Cardiac fibroblast (primary cell): ENCODE measurements at places on chromosomes 6 and 20.
A peak's percentile ranks its signal among the peaks of the same experiment; 100 is the strongest.

GRCh38 chr20:64082820-64083377 lies 1.3 kb downstream of the LKAAEAR1 start:
- no peak for DNase-seq

- no peak for DNase-seq
These were observed 102.4 kb upstream of the CD93 start for GRCh38 chr20:23188377-23189169.

DNA sequence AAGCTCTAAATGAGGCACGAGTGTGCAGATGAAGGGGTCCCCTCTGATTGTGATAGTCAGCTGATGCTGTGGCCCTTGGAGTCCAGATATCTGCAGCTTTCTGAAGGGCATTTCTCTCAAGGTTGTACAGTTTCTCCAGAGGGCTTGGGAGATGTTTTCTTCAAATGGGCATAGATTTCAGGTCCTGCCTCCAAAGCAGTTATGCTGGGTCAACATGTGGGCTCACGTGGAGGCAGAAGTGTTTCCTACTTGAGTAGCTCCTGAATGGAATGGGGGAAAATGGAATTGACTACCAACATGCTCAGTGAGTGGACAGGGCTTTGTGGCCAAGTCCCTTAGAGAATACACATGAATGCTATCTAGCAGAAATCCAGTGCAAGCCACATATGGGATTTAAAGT lies 360.7 kb downstream of the SAMD5 start:
- no peak for DNase-seq

DNA sequence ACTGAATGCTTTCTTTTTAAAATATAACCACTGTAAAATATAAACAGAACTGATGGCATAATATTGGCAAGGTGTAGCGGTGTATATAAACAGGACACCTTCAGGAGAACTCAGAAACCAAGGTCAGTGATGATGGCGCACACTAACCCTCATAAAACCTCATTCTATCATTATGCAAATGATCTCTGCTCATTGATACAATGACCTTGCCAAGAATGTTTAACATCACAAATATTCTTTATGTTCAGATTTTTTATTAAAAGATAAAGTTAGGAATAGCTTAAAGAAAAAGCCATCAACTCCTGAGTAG lies 48.6 kb upstream of the DST start:
- no peak for DNase-seq

- DNase-seq = peak; percentile 83
These were observed 180.0 kb downstream of the TMEM242 start for GRCh38 chr6:157143171-157143889.

DNA sequence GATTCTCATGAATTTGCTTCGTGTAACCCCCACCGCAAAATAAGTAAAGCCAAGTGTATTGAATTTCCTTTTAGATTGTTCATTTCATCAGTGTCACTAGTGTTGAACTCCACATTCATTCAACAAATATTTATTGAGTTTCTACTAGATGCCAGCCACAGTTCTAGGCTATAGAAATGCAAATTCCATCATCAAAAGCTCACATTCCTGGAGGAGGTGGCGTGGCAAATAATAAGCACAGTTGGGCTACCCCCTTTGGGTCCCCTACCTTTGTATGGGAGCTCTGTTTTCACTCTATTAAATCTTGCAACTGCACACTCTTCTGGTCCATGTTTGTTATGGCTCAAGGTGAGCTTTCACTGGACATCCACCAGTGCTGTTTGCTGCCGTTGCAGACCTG lies 12.7 kb upstream of the ME1 start:
- DNase-seq = no peak

- no peak for DNase-seq
These were observed 103.9 kb downstream of the EPM2A start for GRCh38 chr6:145631374-145631773.

DNA sequence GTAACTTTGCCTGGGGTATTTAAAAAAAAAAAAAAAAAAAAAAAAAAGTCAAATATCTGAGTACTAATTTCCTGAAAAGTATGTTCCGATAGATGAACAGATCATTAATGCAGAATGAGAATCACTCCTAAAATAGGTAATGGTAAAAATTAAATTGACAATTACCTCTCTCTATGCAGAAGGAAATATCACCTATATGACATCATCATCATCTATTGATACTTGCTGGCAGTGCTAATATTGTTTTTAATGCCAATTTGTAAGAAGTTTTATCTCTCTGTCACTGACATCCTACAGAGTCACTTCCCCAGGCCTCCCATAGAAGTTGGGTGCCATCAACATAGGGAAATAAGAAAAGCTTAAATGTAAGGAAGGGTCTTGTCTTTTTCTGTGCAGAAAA lies 29.9 kb downstream of the ADNP start:
- no peak for DNase-seq

DNA sequence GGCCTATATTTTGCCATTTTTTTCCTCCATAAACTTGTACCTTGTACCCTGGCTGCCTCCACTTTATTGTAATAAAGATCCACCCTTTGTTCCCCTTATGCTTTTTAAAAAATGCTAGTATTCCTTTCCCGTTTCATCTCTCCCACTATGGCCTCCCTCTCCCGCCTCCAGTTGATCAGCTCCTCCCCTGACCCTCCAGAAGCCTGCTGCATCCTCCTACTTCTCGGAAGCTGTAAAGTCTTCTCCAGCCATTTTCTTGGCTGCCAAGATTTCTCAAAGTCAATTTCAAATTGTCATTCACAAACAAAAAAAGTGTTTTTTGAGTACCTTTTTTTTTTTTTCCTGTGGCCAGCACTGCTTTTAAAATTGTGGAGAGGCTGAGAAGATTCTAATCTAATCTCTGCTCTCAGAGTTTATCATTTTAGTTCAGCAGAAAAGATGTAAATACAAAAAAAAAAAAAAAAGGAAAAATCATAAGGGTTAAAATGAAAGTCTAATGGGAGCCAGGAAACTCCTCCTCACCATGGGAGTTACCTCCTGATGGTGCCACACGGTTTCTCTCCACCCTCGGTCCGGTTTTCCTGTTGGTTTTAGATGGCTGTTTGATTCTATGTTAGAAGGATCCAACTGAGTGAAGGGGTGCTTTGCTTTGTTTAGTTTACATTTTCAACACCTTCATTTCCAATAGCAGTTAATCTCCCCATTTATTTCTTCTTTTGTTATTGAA lies 103.0 kb upstream of the KCNK16 start:
- peak; percentile 42 for DNase-seq

GRCh38 chr6:17762651-17763050 lies 55.9 kb upstream of the NUP153 start:
- no peak for DNase-seq

DNA sequence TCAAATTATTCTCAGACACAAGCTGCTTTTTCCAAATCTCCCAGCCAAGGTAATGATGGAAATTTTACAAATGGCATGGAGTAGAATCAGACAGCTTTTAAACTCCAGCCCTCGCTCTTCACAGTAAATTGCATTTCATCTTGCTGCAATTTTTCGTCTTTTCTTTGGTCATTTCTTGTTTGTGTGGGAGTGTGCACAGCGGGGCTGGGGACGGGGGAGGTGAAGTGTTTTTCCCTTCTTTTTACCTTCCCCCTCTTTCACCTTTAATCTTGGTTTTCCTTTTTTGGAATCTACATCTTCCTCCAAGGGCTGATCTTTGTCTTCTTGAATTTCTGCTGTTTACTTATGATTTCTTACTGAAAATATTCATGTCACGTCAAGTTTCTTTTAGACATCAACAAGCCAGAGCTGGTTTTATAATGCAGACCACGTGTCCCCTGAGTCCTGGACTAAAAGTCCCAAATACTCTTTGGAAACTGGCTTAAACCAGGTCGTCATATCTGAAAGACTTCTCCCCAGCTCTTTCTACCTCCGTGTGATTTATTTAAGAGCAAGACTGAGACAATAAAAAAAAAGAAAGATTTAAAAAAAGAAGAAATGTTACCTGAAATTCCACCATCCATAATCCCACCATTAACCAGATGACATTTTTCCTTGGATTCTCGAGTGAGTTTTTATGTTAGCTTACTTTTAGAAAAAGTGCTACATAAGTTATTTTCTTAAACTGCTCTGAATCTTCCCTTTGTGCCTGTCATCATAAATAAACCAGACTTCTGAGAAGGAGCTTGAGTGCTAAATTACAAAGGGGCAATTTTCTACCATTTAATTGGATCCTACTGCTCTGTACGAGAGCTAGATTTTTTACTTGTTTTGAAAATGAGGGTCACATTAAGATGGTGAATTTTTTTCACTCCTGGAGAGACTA lies 52.0 kb downstream of the MAP3K5 start:
- no peak for DNase-seq

- no peak for DNase-seq
These were observed 15.3 kb upstream of the MMP9 start for GRCh38 chr20:45993197-45993951.

DNA sequence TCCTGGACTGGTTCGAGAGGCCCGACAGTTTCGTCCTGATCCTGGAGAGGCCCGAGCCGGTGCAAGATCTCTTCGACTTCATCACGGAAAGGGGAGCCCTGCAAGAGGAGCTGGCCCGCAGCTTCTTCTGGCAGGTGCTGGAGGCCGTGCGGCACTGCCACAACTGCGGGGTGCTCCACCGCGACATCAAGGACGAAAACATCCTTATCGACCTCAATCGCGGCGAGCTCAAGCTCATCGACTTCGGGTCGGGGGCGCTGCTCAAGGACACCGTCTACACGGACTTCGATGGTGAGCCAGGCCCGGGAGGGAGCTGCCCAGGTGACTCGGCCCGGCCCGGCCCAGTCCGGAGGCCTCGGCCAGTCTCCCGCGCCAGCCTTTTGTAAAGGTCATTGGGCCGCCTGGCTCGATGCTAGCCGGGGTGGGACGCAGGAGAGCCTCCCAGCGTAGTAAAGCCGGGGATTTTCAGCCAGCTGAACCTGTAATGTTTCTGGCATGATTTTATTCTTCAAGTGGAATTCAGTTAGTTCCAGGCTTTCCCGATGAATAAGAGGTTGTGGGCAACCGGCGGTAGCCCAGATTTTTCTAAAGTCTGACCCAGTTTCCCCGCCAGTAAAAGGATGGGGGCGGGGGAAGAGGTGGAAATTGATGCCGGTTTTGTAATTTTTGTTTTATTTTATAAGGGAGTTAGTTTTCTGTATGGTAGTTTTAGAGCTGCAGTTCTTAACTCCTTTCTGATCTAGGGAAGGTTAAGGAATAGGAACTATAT lies 1.4 kb downstream of the PIM1 start:
- peak; percentile 61 for DNase-seq

DNA sequence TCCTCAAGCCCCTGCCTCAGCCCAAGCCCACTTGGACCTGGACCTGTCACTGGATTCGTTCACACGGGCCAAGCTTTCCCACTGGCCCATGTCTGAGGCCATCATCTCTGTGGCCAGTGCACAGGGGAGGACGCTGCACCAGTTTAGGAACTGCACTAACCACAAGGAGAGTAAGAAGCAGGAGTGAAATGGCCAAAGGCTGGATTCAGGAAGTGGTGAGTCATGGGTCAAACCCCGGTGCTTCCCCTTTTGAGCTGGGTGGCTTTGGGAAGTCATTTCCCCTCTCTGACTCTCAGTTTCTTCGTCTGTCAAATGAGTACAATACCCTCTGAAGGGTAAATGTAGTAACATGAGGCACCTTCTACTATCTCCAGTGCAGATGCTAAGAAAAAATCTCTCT lies 87.9 kb downstream of the CD40 start:
- DNase-seq = peak; percentile 70

- no peak for DNase-seq
These were observed 67.0 kb upstream of the FRMD1 start for GRCh38 chr6:168145747-168146596.

DNA sequence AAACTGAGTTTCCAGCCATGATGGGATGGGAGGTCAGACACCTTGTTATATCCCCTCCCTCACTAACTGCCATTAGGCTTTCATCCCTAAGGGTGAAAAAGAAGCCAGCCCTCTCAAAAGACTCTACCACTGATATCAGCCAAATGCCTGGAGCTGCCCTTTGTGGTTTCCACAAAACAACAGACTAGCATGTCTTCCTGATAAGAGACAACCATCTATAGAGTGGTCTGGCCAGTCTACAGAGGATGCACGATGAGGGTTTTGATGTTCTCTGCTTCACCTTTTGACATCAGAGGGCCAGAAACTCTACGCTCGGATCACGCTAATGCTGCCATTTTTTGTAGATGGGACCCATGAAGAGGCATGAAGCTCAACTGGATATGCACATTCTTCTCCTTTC lies 61.7 kb upstream of the ARHGAP18 start:
- DNase-seq = no peak

DNA sequence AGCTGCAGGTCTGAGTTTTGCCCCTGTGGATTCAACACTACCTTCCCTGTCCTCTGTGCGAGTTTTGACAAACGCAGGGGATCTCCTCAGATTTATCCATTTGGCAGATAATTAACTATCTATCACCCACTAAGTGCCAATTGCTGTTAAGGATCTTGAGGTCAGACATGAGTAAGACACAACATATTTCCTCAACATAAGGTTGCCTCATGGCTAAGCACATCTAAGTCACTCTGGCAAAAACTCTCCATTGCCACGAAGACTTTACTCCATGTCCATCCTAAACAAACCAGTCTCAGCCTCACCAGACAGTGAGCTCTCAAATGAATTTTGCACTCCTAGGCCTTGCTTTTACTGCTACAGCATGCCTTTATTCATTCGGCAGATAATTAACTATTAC lies 408.4 kb downstream of the MAFB start:
- DNase-seq = no peak

- DNase-seq = peak; percentile 84
These were observed 234.2 kb upstream of the ECI2 start for GRCh38 chr6:4369616-4370015.

- no peak for DNase-seq
These were observed 4.0 kb downstream of the CDKN1A start for GRCh38 chr6:36682328-36683144.

DNA sequence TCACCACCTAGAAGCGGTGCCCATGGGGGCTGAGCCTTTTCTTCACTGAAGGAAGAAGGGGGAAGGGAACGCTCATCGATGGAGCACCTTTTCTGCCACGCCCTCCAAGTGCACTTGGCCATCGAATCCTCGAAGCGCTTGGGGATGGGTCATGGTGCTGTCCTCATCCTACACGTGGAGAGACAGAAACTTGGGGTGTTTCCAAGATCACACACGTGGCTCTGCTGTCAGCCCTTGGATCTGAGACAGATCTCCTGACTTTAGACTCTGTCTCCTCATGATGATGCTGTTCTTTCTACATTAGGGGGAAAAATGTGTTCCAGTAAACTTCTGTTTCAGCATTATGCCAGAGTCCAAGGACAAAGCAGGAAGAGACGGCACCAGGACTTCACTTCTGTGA lies 78.5 kb downstream of the SYNDIG1 start:
- DNase-seq = no peak

- no peak for DNase-seq
These were observed 13.8 kb downstream of the BMP7 start for GRCh38 chr20:57252559-57253162.

- no peak for DNase-seq
These were observed 23.5 kb downstream of the UCKL1 start for GRCh38 chr20:63932606-63933160.
